ENCODE measurements at places on chromosomes 6 and 20.

- DNase-seq: no peak
Measured at GRCh38 chr20:63089051-63089907, 82.5 kb upstream of the BHLHE23 start.

DNA sequence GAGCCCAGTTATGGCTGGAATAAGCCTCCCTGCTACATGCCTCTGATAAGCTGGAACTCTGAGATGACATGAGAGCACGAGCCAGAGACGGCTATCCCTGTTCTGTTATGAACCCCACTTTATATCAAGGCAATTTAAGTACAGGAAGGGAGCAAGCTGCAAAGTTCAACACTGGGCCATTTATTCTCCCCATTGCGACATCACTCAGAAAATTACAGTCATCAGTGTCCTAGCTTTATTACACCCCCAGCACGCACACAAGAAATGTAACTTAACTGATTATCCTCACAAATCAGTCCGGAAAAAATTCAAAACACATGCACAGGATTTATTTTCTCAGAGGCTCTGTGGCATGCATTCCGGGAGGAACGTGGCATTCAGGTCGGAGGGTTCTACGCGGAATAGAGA, 125.3 kb upstream of the SLC2A12 start:
- no peak for DNase-seq

- no peak for DNase-seq
Measured at GRCh38 chr6:44258325-44258863, 1.1 kb upstream of the SLC35B2 start.

DNA sequence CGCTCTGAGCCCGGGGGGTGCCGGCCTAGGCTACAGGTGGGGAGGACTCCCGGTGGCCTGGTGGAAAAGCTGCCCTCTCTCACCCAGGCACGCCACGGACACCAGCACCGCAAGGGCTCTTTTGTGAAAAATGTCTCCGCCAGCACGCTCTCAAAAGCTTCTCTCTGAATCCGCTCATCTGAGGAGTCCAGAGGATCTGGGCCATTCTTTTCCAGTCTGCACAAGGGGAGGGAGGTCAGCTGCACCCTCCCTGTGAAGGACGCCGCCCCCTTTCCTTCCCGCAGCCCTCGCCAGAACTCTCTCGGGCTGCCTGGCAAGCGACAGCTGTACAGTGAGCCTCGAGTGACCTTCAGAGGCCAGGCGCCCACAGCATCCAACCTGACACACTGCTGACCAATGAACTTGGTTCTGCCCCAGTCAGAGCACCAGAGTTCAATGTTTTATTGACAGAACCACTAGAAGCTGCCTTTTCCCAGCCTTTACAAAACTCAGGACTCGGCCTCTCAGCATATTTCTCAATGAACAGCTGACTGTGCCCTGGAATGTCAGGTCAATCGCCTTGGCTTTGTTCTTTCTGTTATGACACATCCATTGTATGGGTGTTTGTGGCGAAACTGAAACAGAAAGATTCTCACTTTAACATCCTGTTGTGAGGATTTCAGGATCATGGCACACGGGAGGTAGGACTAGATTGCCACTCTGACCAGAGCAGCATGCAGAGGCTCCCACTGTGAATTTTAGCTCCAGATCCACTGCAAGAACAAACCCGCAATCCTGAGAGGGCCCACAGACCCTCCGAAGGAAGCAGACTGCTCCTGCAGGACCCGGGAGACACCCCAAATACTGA, 26.7 kb downstream of the SERPINB9 start:
- DNase-seq: no peak

DNA sequence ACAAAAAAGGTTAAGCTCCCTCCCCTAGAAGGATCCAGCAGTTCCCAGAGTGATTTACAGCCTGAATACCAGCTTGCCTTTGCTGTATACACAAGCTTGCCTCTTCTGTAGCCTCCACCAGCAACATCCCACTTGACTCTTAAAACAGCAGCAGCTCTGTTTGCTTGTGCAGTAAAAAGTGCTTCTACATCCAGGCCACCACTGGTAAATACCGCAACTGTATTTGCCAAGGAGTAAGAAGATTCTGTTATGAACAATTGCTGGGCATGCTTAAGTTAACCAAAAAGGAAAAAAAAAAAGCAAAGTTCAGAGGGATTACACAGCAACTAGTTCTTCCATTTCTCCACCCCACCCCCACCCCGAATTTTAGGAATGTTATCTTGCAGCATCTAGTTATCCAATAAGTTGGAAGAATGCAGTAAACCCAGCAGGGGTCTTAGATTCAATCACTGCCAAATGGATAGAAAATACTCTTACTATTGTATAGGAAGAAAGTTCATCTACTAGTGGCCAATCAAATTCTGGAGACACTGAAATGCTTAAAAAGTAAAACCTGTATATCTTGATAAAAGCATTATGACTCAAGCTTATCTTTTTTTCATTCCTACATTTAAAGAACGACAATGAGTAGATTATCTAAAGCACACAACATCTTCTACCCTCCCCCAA, 4.8 kb downstream of the SALL4 start:
- no peak for DNase-seq

DNA sequence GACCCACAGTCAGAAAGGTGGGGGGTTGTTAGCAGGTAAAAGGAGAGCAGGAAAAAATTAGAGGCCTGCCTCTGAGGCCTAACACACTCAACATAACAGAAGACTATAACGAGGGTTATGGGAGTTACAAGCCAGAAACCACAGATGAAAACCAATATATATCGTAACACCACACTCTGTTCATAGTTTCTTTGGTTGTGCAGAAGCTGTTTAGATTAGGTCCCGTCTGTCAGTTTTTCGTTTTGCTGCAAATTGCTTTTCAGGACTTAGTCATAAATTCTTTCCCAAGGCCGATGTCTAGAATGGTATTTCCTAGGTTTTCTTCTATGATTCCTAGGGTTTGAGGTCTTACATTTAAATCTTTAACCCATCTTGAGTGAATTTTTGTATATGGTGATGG, 3.7 kb upstream of the MAP3K5 start:
- no peak for DNase-seq

GRCh38 chr6:138538390-138539031, 39.2 kb upstream of the NHSL1 start:
- no peak for DNase-seq

DNA sequence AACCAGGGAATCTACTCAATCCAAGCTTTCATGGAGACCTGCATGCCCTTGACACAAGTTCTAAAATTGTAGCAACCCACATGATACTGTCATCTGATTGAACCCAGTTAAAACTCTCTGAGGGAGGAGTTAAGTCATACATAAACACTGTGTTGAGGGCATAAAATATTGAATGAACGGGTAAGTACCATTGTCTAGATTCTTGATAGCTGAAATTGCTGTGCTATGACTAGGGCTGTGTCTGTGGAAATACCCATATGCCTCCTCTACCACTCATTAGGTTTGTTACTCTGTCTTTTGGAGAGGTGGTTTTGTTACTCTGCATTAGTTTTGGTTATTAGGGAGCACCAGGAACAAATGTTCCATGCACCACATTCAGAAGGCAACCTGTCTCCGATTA, 7.6 kb downstream of the ENPP4 start:
- no peak for DNase-seq

GRCh38 chr6:133340557-133340956, 99.4 kb downstream of the EYA4 start:
- no peak for DNase-seq

- no peak for DNase-seq
Measured at GRCh38 chr6:34531580-34532201, 24.4 kb downstream of the SPDEF start.

- DNase-seq: no peak
Measured at GRCh38 chr6:75997696-75998095, 74.8 kb downstream of the IMPG1 start.

DNA sequence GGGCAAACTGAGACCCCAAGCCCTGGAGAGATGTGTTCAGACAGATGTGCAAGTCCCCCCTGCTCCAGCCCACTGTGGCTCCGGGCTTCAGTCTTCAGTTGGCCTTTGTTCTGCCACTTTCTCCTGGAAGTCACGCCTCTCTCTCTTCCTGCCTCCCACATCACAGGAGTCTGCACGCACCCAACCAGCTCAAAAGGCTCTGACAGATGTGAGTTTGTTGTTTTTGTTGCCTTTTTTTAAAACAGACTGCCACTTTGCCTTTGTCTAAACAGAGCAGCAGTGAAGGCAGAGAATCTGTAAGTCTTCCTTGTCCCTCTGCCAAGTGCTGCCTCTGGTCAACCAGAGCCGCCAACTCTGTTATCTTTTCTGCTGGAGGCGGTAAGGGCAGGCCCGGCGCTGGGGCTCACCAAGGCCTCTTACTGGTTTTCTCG, 149.7 kb downstream of the TFAP2C start:
- no peak for DNase-seq

All from stimulated activated CD4-positive, alpha-beta T cell treated with anti-CD3 and anti-CD28 coated beads, Interleukin-12 subunit alpha, Interleukin-12 subunit beta, amount 100 ng/mL, for 24 hours (primary cell).